ENCODE measurements at places on chromosomes 13 and 19.

DNA sequence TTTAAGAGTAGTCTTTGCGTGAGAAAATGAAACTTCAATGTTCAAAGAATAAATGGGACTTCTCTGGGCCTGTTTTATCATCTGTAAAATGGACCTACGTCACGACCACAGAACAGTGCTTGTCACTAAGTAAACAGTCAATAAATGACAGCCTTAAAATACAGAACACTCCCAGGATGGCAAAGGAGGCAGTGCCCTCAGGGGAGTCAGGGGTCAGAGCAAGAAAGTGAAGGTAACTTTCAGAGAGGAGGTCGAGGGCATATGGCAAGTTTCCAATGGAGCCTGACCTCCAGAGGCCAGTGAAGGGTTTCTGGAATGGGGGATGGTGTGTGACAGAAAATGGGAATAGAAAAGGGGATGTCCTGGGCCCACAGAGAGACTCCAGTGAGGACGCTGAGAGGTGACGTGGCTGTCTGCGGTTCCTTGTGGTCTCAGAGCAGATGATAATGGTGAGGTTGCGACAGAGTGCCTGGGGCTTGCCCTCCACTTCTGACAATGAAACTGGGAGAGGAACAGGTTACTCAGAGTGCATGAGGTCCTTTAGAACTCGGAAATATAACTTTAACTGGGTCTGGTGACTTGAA lies 91.8 kb downstream of the UBL3 start:
- DNase-seq: no peak

GRCh38 chr13:51628059-51628852 lies 44.0 kb downstream of the WDFY2 start:
- no peak for DNase-seq

GRCh38 chr19:51493776-51494175 lies 7.8 kb downstream of the SIGLEC12 start:
- DNase-seq: no peak

DNA sequence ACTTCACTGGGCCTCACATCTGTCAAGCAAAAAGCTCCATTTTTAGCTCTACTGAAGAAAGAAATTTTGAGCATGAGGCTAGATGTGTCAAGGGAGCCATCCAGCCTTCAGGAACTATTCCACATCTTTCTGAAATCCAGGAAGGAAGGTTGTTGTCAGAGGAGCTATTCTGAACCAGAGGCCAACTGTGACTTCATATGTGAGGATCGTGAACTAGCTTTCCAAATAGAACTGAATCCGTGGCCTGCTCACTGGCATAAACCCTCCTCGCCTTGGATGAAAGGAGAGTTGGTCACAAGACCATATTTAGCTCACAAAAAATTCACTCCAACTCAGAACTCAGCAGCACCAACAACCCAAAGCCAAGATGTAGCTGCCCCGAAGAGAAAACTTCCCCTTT lies 195.8 kb downstream of the FOXO1 start:
- no peak for DNase-seq

GRCh38 chr19:29531458-29532025 lies 5.7 kb downstream of the VSTM2B start:
- DNase-seq: peak; percentile 5

GRCh38 chr19:33557720-33558119 lies 36.1 kb upstream of the PEPD start:
- no peak for DNase-seq

- DNase-seq: no peak
These were observed 29.1 kb downstream of the PLPP2 start for GRCh38 chr19:262125-262524.

DNA sequence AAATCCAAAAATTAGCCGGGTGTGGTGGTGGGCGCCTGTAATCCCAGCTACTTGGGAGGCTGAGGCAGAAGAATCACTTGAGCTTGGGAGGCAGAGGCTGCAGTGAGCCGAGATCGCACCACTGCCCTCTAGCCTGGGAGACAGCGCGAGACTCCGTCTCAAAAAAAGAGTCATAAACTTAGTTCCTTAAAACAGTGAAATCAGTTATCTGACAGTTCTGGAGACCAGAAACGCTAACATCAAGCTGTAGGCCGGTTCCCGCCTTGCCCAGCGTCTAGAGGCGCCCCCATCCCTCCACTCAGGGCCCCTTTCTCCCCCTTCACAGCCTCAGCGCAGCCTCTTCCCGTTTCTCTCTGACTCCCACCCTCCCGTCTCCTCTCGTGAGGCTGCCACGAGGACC lies 11.9 kb downstream of the ADAT3 start:
- DNase-seq: no peak

GRCh38 chr19:38070573-38070972 lies 153.4 kb downstream of the DPF1 start:
- no peak for DNase-seq

DNA sequence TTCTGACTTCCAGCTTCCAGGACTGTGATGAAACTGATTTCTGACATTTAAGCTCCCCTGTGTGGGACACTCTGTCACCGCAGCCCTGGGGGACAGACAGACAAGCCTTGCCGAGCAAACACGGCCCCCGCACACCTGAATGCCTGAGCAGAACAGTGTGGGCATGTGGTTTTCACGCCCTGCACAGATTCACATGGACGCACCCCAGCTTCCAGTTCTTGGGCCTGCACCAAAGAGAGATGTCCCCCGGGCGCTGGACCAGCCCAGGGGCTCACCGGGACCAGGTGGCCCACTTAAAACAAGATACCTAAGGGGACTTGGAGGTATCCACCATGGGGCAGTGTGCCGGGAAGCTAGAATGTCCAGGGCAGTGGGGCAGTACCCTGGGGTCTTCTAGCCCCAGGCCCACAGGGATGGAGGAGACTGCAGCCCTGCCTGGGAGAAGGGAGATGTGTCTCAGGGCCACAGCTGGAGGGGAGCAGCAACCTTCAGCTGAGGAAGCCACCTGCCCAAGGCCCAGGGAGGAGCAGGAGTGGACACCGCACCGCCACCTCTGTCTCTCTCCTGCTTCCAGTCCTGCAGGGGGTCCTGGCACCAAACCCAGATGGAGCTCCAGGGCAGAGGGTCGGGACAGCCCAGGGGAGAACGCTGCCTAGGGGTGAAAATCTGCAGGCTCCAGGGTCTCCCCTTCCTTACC lies 50.5 kb downstream of the SOX1 start:
- DNase-seq: no peak

DNA sequence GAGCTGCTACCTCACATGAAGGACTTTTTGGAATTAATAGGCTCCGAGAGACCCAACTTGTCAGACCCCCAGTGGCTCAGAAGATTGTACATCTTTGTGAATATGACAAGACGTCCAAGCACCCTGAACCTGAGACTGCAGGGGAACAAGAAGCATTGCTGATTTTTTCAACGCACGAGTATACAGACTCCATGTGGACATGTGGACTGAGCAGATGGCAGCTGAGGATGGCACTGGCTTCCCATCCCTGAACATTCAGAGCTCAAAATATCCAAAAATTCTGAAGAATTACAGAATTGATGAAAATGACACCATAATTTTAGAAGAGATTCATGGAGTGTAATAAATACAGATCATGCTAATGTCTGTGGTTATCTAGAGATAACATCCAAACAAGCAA lies 254.1 kb downstream of the MZT1 start:
- DNase-seq: no peak

DNA sequence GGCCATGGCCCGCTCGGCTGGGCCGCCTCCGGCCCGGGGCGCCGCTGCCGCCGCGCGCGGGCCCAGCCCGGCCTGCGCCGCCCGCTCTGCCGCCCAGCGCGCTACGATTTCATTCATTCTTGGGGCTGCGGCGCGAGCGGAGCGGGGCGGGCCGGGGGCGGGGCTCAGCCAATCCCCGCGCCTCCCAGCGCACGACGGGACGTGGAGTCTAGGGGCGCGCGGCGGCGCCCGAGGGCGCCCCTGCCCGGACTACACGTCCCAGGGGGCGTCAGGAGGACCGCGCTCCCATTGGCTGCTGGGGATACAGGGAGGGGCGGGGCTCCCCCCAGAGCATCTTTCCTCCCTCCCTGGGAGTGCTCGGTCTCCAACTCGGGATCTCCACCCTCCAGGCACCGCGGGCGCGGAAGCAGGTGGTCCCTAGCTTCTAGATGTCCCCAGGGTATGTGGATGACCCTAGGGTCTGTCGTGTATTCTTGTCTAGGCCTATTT lies 5.6 kb upstream of the DPF1 start:
- peak; percentile 96 for DNase-seq

DNA sequence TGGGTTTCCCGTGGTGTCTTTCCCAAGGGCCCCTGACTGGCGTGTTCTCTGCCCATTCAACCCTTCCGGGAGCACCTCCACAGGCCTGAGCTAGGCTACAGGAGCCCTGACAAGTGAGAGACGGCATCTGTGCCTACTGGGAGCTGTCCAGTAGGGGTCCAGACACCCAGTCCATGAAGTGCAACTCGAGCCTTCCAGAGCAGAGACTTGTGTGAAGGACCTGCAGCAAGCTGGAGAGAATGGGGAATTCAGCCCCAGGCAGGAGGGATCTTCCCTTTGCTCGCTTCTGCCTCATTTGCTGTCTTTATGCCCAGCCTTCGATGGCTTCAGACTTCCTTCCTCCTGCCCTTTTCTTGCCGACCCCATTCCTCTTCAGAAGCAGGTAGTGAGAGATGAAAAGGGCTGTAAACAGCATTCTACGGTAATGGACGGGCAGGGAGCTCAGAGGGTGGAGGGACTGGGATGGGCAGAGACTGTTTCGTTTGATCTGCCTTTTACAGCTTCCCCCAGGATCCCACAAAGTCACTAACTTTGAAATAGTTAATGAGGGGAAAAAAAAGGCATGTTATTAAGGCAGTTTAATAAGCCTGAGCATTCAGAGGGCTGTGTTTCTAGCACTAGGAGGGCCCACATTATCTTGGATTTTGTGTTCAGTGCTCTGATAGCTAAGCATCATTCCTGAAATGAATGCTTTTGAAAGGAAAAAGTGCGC lies 327.6 kb downstream of the FGF9 start:
- DNase-seq: no peak

DNA sequence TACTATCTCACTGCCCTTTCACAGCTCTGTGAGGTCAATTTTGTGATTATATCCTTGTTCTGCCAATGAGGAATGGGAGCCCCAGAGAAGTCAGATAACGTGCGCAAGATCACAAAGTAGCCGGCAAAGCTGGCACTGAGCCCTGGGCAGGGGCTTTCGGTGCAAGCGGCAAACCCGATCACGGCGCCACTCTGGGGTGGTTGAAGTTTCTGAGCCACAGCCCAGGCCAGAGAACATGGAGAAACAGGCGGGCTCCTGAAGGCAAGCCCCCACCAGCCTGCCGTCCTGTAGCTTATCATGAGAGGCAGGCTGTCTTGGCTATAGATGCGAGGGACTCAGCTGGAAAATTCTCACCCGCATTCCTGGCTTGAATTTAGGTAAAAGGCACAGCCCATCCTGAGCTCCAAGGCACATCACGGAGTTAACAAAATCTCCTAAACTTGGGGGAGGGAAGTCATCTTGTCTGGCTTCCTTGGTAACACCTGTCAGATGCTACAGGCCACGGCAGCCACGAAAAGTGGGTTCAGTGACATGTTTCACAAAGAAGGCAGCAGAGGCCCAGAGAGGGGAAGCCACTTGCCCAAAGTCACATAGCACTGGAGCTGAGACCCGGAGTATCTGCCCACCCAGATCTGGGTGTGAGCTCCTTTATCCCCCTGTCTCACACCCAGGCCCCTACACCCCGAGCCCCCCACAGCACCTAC lies 12.5 kb downstream of the TNNT1 start:
- no peak for DNase-seq

- peak; percentile 85 for DNase-seq
These were observed 16.0 kb upstream of the COLGALT1 start for GRCh38 chr19:17539238-17540117.

DNA sequence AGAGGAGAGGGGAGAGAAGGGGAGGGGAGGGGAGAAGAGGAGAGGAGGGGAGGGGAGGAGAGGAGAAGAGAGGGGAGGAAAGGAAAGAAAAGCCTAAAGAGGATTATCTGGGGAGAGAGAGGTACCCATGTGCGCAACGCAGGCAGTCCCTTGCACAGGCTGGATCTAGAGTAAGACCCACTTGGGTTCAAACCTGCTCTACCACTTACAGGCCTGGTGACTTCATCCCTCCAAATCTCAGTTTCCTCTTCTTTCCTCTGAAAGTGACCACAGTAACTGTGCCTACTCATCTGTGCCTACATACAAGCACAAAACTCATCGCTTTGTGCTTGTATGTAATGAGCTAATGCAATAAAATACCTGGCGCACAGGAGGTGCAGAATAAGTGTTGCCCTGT lies 732 bp upstream of the MAP1S start:
- DNase-seq: no peak

GRCh38 chr19:16594681-16595091 lies 22.5 kb upstream of the SLC35E1 start:
- DNase-seq: no peak

Measured in posterior cingulate gyrus (tissue), 11 donors.